ENCODE measurements at places on chromosomes 2 and 18.
A peak's percentile ranks its signal among the peaks of the same experiment; 100 is the strongest.

DNA sequence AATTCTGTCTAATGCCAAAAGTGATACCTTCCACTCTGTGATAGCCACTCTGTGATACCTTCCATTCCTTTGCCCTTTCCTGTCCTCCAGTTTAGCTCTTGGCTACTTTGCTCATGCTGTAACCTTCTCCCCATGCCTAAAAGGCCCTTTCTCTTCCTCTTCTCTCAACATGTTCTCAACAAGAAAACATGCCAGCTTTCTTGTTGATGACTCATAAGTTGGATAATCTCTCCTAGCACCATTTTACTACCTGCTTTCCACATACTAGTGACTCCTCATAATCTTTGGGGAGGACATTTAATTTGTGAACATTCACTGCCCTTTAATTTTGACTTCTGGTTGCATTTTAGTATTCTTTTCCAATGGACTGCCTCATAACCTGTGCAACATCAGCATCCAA is 55.9 kb upstream of the NT5C1B start:
- DNase-seq: no peak

- DNase-seq: no peak
These were observed 90.6 kb downstream of the LDLRAD4 start for GRCh38 chr18:13309031-13309747.

GRCh38 chr2:204967199-204967960 is 422.1 kb downstream of the PARD3B start:
- DNase-seq: peak; percentile 49

GRCh38 chr2:16747257-16747656 is 81.6 kb upstream of the CYRIA start:
- DNase-seq: no peak

DNA sequence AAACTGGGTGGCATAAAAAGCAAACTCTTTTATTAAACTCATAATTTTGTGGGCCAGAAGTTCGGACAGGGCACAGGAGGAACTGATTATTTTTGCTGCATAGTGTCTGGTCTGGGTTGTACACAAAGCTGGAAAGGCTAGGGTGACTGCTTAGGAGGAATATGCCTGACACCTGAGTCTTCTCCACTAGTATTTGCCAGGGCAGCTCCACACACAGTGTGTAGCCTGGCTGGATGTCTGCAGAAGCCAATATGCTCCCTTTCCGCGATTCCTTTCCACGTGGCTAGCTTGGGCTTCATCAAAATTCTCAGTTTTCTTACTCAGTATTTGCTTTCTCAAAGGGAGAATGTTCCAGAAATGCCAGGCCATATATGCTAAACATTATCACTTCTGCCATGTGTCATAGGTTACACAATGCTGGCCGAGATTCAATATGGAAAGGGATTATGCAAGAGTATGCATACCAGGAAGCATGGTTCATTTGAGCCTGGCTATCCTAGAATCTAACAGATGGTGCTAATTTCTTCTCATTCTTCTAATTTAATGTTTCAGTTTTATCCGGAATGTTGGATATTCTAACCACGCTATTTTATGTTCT is 142.7 kb upstream of the DOK6 start:
- no peak for DNase-seq

- no peak for DNase-seq
These were observed 44.1 kb downstream of the MRO start for GRCh38 chr18:50775726-50776125.

DNA sequence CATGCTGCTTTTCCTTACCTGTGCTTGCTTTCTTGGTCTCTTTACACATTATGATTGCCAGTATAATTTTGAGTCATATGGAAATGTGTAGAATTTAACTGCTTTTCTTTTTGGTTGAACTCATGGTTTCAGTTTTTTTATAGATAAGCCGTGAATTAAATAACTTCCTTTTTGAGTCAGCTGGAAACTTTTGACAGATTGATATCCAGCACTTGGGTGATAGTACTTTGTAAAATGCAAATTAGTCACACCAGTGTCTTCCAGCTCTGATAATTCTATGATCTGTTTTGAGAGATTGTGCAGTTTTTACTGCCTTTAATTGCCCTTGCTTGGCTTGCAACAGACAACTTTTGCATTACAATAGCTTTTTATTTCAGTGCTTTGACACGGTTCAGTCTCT is 86.4 kb downstream of the NCOA1 start:
- no peak for DNase-seq

- no peak for DNase-seq
These were observed 625.2 kb downstream of the CPS1 start for GRCh38 chr2:211181626-211182025.
